ENCODE measurements at places on chromosomes 7 and 10.

- no peak for DNase-seq
Observed at GRCh38 chr10:15472431-15473395, 101.6 kb upstream of the FAM171A1 start.

GRCh38 chr10:103740611-103741010, 114.8 kb downstream of the SH3PXD2A start:
- no peak for DNase-seq

DNA sequence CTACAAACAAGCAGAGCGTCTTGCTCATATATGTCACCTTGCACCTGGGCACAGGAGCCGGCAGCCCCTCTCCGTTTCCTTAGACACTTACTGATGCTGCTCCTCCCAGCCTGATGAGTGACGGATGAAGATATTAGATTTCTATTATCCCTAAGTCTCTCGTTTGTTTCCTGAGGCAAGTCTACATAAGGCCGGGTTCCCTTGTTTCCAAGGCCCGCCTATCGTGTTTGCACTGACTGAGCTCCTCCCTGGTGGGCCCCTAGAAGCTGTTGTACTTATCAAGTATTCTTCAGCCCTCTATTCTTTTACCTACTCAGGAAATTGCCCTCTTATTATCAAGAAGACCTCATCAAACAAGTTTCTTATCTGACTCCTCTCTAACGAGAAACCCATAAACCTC, 18.5 kb downstream of the SH3PXD2A start:
- no peak for DNase-seq

DNA sequence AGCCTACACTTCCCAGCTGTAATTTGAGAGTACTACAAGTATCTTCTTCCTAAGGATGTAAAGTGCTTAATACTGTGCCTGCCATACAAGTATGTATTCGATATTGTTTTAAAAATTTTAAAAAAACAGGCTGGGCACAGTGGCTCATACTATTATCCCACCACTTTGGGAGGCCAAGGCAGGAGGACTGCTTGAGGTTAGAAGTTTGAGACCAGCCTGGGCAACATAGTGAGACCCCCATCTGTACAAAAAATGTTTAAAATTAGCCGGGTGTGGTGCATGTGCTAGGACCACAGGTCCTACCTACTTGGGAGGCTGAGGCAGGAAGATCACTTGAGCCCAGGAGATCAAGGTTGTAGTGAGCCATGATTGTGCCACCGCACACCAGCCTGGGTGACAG, 8.3 kb downstream of the ARMC10 start:
- DNase-seq = no peak

DNA sequence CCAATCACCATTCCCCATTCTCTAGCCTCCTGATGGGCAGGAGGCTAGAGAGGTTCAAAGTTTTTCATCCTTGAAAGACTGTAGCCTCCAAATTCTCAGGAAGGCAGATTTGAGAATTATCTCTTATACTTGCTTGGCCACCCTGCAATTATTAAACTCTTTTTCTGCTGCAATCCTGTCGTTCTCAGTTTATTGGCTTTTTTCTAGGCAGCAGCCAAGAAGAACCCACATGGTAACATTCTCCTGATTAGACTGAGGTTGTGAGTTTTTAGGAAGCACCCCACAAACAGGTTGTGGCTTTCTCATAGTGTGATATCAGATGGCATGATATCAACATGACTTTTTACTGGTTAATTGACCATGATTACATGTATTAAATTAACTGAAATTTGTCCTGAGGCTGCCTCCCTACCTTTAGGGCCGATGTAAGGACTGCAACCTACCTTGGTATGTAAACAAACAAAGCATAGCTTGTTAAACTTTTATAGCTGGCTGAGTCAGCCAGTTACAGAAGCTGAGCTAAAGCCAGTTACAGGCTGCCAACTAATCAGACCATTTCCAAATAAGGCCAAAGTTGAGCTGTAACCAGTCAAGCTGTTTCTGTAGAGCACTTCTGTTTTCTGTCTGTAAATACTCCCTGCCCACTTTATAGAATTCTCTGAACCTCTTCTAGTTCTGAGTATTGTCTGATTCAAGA, 3.2 kb upstream of the ZNF248 start:
- no peak for DNase-seq

- no peak for DNase-seq
Observed at GRCh38 chr7:129438839-129439651, 4.8 kb downstream of the STRIP2 start.

DNA sequence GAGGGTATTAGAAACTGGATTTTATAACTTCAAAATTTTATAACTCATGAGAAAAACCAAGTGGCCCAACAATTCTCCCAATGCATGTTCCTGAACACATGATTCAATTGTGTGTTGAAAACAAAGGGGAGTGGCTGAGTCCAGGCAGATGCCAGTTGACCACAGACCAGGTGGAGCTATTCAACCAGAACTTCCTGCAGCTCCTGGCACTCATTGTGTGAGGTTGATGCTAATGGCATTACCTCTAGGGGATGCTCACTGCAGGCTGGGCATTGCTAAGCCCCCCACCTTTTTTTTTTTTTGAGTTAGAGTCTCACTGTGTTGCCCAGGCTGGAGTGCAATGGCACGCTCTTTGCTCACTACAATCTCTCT, 20.3 kb downstream of the MYOF start:
- DNase-seq = no peak

DNA sequence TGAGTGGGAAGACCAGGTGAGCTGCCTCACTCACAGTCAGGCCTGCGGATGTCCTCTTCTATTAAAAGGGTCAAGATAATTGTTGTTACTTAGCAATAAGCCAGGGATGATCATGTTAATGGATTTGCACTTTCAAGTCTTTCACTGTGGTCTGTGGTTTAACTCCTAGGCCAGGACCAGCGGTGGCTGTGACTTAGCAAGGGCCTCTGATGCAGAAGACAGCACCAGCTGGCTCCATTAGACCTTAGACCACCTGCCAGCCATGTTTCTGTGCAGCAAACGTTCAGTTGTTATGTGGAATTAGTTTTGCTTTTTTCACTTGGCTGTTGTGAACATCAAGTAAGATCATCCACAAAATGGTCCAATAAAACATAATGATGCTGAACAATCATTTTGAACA, 537.3 kb downstream of the TNS3 start:
- no peak for DNase-seq

DNA sequence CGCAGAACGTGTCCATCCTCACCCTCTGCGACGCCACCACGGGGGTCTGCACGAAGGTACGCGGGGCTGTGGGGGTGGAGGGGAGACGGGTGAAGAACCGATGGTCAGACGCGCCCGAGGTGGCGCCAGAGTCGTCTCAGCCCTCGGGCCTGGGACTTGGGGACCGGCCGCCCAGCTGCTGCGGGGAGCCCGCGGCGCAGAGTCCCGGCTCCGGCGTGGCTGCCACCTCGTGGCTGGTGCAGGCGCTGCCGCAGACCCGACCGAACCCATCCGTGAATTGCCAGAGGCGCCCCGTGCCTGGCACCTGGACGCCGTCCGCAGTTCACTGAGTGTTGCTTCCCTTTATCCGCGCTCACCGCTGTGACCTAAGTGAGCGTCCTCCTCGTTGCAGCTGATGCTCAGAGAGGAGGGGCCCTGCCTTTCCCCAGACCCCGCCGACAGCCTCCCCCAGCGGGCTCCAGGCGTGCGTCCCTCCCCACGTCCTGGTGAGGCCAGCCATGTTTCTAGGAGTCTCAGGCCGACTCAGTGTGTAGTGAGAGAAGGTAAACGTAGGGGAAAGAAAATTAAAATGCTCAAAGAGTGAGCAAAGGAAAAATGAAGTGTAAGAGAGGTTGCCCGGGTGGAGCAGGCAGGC, 208.7 kb downstream of the PAXIP1 start:
- DNase-seq = no peak

DNA sequence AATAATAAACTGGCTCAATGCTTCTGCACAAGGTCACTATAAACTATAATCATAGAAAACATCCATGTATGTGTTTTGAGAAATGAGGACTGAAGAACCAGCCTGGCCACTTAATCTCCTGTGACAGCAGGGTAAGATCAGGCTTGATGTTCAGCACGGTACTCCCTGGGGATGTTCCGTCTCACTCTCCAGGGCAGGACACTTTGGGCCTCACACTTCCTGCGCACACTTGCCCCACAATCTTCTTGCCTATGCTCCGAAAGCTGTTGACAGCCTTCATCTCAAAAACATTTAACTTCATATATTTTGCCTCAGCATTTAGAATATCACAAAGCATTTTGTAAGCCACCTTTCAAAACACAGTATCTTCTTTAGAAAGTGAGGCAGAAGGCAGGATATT, 92.7 kb downstream of the PARD3 start:
- no peak for DNase-seq

DNA sequence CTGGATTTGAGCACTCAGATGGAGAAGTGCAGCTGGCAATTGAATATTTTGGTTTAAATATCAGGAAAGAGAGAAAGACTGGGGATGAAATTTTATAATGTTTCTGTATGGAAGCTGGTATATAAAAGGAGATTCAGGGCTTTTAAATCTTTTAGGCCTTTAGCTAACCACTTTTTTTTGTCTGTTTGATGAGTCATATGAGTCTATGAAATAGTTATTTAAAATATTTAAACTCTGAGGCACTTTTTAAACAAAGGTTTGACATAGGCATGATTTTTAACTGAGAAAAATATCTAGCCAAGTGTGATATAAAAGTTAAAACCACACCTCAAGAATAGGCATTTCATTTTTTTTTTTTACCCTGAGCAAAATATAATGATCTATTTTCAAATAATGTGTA, 944.3 kb downstream of the GATA3 start:
- no peak for DNase-seq

DNA sequence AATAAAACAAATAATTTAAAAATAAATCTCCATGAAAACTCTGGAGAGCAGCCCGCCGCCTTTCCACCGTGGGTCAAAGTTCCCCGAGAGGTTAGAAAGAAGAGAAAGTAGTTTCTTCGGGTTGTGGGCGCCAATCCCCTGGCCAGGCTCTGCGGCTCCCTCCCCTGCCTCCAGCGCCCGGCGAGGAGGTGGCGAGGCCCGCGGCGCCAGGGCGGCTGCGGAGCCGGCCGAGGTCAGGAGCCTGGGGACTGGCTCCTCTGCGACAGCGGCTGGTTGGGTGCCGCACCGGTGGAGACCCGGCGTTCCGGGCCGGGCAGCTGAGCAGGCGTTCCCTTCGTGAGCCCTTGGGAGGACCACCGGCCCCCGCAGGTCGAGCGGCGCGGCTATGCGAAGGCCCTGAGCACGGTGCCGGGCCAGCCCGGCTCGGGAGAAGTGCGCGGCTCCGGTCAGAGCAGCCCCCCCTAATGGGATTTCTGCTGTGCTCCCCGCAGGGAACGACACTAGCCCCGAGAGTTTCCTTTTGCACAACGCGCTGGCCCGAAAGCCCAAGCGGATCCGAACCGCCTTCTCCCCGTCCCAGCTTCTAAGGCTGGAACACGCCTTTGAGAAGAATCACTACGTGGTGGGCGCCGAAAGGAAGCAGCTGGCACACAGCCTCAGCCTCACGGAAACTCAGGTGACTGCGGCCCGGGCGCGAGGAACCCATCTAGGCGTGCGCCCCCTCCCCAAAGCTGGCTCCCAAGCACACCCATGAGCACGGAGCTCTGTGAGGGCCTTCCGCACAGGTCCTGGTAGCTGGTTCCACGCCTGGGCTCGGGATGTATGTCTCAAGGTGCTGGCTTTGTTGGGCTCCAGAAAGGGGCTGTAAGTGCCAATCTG, 2.8 kb downstream of the EMX2 start:
- no peak for DNase-seq

DNA sequence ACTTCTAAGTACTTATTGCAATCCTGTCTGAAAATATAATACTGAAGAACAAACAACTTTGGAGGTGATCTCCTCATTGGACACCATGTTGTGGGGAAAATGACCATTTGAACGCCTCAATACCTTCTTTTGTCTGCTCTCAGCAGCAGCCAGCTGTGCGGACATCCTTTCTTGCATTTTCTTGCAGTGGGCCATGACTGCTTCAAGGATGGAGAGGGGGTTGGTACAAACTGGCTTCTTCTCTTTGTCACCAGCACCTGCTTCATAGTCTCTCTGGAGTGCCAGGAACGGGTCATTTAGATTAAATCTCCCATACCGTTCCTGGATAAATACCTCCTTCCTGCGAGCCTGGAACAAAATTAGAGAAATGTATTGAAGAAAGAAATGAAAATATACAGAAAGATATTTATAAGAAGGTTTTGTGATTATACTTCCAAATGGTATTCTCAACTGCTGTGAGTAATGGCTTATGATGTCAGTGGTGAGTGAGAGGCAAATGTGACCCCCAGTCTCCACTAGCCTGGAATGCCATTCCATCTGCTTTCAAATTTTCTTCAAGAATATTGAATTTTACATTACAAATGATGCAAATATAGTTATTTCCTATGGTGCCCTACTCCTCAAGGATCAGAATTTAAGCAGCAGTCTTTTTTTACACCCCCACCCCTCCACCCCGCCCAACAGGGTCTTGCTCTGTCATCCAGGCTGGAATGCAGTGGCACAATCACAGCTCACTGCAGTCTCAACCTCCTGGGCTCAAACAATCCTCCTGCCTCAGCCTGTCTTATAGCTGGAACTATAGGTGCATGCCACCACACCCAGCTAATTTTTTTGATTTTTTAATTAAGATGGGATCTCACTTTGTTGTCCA, 62.4 kb downstream of the CTTNBP2 start:
- DNase-seq = no peak

- no peak for DNase-seq
Observed at GRCh38 chr7:47304727-47305719, 276.9 kb downstream of the TNS3 start.

GRCh38 chr10:34303022-34303421, 512.1 kb downstream of the PARD3 start:
- DNase-seq = no peak

GRCh38 chr10:93515071-93516005, 18.9 kb downstream of the CEP55 start:
- no peak for DNase-seq

GRCh38 chr10:35498693-35499092, 106.4 kb upstream of the GJD4 start:
- no peak for DNase-seq

- no peak for DNase-seq
Observed at GRCh38 chr7:4819560-4820404, 42.0 kb downstream of the PAPOLB start.

Measured in activated T-cell treated with anti-CD3 and anti-CD28 coated beads for 4 hours (primary cell).